Effector CD4-positive, alpha-beta T cell (primary cell): ENCODE measurements at places on chromosomes 6 and 20.
A peak's percentile ranks its signal among the peaks of the same experiment; 100 is the strongest.

DNA sequence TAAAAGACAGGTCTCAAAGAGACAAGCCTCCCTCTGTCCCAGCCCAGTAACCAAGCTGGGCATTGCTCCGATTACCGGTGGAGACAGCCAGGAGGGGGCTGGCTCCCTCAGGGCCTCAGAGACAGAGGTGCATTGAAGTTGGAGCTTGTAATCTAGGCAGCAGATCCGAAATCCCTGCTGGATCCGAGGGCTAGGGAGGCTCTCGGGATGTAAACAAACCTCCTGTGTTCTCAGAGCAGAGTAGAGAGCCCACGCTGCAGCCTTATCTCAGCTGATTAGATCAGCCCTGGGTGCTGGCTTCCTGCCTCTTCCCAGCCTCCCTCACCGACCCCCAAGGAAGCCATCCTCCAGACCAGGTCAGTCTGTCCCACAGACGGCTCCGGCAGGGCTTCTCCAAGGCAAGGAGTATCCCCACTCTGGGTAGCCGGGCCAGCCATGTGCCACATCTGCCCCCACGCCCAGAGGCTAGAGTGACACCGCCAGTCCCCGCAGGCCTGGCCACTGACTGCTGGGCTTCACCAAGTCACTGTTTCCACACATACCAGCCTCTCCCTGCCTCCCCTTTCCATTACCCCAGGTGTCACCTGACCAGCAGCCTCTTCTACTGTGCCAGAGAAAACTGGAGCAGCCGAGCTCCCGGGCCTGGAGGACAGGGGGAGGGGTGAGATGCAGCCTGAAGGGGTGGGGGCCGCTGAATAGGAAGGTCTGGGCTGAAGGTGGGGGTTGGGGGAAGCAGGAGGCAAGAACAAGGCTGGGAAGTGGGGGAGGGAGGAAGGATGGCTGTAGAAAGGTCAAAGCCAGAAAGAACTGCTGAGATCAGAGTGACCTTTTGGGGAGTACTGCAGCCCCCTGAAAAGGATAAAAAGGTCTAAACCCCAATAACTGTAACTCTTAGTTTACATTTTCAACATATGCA is 6.0 kb downstream of the SDC4 start:
- DNase-seq: no peak

GRCh38 chr6:138510093-138510492 is 10.8 kb upstream of the NHSL1 start:
- no peak for DNase-seq

GRCh38 chr6:7156643-7157278 is 49.0 kb downstream of the RREB1 start:
- DNase-seq: no peak

- DNase-seq: no peak
These were observed 93.0 kb upstream of the DOK5 start for GRCh38 chr20:54382419-54382818.

- DNase-seq: no peak
These were observed 29.0 kb upstream of the VSTM2L start for GRCh38 chr20:37873884-37874283.

GRCh38 chr20:63186528-63187316 is 29.2 kb downstream of the YTHDF1 start:
- DNase-seq: no peak

- DNase-seq: no peak
These were observed 42.1 kb downstream of the PLCB4 start for GRCh38 chr20:9110916-9111432.

DNA sequence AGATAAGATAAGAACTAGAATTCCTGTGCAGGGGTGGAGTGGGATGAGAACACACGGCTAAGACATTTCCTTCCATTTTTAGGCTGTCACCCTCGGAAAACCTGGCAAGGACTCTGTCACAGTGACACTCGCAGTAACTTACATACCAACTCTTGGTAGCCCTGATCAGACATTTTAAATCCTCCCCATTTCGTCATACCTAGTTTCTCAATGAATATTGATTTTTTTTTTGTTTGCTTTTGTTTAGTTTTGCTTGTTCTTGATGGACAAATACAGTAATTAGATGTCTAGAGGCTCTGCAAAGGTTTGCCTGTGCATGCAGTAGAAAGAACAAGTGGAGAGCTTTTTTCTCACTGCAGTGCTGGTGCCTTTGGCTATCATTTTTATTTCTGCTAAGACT is 213.0 kb upstream of the FAM83B start:
- DNase-seq: no peak

GRCh38 chr6:134628154-134628553 is 310.2 kb upstream of the SGK1 start:
- no peak for DNase-seq

GRCh38 chr6:70113171-70113570 is 189.7 kb downstream of the COL9A1 start:
- no peak for DNase-seq

DNA sequence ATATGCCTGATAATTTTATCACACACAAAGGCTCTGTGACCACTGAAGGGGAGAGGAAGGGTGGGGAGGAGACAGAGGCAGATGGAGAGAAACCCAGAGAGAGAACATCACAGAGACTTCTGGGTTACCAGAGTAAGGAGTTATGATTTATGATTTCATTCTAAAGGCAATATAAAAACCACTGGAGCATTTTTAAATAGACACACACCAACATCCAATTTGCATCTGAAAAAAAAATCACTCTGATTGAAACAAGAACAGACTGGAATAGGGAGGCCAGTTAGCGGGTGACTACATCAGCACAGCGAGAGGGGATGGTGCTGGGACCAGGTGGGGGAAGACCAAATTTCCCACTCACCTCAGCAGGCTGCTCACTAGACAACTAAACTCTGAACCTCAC is 104.8 kb downstream of the AGPAT4 start:
- DNase-seq: no peak

GRCh38 chr6:56695702-56696101 is 53.0 kb upstream of the DST start:
- no peak for DNase-seq

DNA sequence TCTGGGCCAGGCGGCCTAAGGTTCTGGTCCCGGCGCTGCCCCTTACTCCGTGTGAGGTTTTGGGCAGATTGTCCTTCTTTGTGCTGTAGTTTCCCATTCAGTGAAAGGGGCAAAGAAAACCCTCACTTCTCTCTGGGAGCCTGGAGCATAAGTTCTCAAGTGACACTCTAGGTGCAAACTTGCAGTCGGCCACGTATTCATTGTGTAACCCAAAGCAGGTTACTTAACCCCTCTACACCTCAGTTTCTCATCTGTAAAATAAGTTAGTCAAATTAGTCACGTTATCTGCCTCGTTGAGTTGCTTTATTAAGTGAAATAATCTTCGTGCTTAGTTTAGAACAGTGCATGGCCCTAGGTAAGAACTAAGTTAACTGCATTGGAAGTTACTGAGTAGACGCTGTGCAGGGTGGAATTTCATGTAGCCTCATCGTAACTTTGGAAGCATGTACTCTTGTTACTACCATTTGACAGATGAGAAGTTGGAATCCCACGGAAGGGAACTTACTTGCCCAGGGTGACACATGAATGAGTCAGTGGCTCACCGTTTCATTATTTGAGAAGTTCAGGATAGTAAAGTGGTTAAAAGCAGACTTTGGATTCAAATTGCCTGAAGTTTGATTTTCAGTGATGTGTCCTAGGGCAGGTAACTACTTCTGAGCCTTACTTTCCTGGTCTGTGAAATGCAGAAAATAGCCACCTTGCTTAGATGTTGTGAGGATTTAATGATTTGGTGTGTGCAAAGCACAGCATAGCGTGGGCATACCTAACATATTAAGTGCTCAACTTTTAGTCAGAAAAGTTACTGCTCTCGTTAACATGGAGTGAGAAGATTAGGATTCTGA is 556 bp upstream of the MROH8 start:
- no peak for DNase-seq

- DNase-seq: no peak
These were observed 65.3 kb upstream of the SAMD3 start for GRCh38 chr6:130288065-130288464.

- DNase-seq: peak; percentile 10
These were observed 532.8 kb downstream of the RFPL4B start for GRCh38 chr6:112879920-112880413.

GRCh38 chr20:51526106-51526470 is 16.4 kb downstream of the NFATC2 start:
- no peak for DNase-seq

DNA sequence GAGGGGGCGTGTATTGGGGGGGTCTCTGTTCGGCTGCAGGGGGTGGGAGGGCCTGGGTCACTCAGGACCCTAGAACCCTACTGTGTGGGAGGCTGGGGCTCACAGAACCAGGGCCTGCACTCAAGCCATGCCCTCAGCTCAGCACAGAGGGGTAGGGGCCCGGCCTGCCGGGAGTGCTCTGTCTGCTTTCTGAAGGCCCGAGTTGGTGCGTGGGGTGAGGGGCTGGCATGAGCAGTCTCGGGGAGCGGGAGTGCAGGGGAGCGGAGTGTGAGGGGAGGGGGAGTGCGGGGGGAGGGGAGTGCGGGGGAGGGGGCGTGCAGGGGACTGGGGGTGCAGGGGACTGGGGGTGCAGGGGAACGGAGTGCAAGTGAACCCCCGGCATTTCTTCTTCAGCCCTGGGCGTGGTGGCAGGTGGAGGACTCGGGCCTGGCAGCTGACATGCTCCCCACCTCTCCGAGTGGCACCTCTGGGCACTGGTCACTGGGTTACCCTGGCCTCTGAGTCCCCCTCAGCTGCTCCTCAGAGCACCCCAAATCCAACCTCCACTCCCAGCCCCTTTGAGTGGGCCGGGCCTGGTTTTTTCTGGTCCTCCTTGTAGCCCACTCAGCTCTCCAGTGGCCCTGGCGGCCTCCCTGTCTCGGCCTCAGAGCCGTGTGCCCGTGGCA is 1.0 kb downstream of the COL20A1 start:
- no peak for DNase-seq

- DNase-seq: peak; percentile 12
These were observed 60.5 kb upstream of the PRND start for GRCh38 chr20:4661191-4661590.

DNA sequence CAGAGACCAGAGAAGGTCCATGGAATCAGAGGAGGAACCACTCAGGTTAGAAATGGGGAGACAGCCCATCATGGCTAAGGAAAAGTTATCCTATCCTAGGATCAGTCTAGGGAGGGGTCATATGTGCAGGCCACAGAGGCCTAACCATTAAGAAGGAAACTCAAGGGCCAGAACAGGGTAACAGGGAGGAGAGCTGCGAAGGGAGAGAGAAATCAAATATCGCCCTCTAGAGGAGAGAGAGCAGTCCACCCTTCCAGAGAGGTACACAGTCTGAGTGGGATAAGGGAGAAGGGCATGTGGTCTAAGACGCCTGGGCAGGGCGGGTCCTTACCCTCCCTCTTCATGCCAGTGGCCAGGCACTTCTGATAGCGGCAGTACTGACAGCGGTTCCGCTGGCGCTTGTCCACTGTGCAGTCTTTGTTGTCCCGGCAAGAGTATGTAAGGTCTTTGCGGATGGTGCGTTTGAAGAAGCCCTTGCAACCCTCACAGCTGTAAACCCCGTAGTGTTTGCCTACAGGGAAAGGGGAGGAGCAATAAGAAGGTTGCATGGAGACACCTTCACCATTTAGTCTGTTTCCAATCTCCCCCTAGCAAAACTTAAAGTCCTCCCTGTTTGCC is 2.9 kb downstream of the RXRB start:
- no peak for DNase-seq

DNA sequence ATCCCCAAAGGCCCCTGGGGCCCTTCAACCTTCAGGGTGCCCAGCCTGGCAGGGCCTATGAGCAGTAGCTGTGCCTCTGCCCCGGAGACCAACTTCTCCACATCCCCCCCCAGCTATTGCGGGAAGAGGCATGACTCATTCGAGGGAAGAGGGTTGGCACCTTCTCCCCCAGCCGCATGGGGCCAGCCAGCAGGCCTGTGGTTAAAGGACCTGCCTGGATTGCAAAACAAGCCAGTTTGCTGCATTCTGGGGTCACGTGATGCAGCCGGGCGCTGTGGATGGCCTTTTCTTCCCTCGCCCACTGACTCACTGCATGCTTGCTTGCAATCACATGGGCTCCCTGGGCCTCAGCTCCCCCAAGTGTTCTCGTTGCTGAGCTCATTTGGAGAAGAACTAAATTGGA is 182.5 kb downstream of the MAFB start:
- DNase-seq: no peak

GRCh38 chr20:62924442-62925075 is 1.7 kb downstream of the DIDO1 start:
- DNase-seq: peak; percentile 31

GRCh38 chr6:91681296-91681695 is 1094.4 kb upstream of the MAP3K7 start:
- DNase-seq: no peak

DNA sequence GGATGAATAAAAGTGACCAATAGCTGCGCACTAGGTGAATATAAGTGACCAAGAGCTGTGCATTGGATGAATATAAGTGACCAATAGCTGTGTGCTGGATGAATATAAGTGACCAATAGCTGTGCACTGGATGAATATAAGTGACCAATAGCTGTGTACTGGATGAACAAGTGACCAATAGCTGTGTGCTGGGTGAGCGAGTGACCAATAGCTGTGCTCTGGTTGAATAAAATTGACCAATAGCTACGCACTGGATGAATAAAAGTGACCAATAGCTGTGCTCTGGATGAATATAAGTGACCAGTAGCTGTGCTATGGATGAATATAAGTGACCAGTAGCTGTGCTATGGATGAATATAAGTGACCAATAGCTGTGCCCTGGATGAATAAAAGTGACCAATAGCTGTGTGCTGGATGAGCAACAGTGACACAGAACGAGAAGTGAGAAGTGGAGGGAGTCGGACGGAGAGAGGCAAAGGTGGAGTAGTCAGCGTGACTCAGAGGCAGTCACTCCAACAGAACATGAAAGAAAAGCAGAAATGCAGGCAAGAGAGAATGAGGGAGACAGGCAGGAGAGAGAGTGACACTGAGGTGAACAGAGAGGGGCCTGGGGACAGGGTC is 38.5 kb downstream of the RBM38 start:
- DNase-seq: no peak

GRCh38 chr6:154613137-154613676 is 102.7 kb upstream of the CNKSR3 start:
- no peak for DNase-seq

DNA sequence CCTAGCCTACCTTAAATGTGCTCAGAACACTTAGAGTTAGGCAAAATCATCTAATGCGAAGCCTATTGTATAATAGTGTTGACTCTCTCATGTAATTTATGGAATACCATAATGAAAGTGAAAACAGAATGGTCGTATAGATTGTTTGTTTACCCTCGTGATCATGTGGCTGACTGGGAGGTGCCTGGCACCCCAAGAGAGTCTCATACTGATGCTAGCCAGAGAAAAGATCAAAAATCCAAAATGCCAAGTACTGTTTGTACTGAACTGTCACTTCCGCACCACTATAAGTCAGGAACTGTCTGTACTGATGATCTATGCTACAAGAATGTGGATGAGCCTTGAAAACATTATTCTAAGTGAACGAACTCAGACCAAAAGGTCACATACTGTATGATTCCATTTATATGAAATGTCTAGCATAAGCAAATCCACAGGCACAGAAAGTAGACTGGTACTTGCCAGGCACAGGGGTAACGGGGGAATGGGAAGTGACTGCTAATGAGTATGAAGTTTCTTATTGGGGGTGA is 22.4 kb downstream of the ZMYND8 start:
- no peak for DNase-seq

GRCh38 chr6:147507162-147508041 is 1.1 kb upstream of the SAMD5 start:
- DNase-seq: no peak
